NCI-H82 (cell line): ENCODE measurements at places on chromosomes 1 and 21.
A peak's percentile ranks its signal among the peaks of the same experiment; 100 is the strongest.

DNA sequence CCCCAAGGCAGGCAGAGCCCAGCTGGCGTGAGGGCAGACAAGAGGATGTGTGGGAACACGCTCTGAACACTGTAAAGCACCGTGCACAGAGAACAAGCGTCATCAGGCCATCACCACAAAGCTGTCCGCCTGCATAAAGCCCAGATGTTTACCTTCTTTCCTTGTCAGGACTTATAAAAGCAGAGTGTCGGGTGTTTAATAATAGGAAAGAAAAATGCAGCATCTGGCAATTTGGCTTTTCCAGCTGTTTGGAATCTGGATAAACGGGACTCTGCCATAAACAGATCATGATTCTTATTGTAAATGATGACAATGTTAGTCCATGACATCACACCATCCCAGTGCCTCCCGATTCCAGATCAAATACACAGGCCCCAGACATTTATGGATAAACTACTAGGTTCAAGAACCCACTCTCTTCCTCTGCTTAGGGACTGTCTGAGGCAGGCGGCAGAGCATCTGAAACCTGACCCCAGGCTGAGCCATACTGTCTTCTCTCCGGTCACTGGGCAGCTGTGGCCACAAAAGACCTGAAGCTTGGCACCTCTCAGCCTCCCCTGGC lies 4.2 kb downstream of the GLIS1 start:
- no peak for DNase-seq

- DNase-seq = no peak
Measured at GRCh38 chr21:38986806-38987632, 181.3 kb downstream of the ETS2 start.

DNA sequence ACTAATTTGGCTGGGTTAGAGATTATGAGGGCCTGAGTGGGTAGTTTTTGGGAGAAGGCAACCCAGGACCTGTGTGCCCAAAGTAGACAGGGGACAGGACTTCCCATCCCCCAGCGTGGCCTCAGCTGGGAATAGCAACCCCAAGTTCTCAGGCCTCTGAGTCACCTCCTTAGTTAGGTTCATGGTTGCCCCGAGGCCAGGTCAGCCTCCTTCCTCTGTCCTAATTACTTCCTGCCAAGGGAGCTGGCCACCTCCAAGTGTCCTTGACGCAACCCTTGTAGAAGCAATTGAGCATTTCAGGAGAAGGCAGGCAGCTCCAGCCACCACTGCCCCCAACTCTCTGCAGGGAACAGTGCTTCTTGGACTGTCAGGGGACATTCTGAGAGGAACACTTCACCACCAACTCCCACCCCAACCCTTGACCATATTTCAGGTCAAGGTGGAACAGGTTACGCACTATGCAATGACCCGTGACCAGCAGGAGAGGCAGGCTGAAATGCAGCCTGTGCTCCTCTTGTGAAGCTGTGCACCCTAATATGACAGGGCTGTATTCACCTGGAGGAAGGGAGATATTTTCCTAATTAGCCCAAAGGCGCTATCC lies 5.1 kb upstream of the NT5C1A start:
- no peak for DNase-seq

DNA sequence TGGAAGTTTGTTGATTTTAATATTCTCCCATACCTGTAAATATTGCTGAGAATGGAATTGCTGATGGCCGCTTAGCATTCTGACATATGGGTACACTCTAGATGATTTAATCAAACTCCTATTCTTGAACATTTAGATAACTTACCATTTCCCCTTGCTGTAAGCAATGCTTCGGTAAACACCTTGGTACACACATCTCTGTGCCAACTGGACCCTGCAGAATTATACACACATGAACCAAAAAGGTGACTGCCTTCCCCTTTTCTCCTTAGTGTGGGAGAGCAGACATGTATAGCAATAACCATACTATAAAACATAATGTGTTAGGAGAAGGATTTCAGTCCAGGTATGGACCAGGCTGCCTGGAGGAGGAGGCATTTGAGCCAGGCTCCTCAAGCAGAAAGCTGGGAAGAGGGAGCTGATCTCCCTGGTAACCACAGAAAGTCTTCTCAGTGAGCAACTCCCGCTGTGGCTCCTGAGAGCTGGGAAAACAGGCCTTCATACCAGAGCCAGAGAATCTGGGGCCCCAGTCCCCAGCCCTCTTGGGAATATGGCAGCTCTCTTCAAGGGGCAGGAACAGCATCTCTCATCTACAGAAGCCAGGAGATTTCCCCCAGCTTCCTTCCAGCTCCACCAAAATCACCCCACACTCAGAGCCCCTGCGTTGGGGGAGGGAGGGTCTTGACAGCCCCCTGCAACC lies 33.9 kb upstream of the CSF1 start:
- DNase-seq = no peak

DNA sequence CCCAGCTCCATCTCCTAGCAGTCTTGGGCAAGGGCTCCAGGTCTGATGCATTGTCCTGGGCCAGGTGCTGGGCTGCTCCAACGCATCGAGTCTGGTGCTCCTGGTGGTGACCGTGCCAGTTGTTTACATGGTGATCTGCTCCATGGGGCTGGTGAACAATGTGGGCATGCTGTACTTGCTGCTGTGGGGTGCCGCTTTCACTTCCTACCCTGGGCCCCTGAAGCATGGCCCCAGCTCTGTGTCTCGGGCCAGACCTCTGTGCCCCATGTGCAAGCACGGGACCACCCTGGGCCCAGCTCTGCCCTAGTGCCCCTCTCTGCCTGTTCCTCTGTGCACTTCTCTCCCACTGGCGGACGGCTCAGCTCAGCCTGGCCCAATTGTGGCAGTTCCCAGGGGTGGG lies 119.4 kb downstream of the MAST2 start:
- no peak for DNase-seq

DNA sequence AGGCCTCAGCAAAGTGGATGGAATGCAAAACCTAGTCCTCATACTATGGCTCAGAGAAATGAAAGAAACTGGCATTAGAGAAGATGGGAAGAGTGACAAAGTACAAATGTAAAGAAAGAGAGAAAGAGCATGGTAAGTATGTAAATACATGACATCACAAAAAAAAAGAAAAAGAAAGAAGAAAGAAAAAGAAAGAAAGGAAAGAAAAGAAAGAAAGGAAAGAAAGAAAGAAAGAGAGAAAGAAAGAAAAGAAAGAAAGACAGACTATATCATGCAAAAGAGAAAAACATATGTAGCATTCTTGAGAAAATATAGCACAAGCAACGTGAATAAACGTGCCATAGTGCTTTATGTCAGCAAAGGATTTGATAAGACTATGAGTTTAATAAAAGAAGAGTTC lies 76.1 kb upstream of the CACHD1 start:
- DNase-seq = no peak

- no peak for DNase-seq
Measured at GRCh38 chr1:245246433-245246832, 91.6 kb downstream of the KIF26B start.

GRCh38 chr1:183327434-183328290 lies 90.5 kb downstream of the NMNAT2 start:
- no peak for DNase-seq

GRCh38 chr1:23931491-23931880 lies 18.3 kb upstream of the CNR2 start:
- peak; percentile 40 for DNase-seq

GRCh38 chr1:174068000-174068399 lies 45.8 kb upstream of the RC3H1 start:
- DNase-seq = no peak

DNA sequence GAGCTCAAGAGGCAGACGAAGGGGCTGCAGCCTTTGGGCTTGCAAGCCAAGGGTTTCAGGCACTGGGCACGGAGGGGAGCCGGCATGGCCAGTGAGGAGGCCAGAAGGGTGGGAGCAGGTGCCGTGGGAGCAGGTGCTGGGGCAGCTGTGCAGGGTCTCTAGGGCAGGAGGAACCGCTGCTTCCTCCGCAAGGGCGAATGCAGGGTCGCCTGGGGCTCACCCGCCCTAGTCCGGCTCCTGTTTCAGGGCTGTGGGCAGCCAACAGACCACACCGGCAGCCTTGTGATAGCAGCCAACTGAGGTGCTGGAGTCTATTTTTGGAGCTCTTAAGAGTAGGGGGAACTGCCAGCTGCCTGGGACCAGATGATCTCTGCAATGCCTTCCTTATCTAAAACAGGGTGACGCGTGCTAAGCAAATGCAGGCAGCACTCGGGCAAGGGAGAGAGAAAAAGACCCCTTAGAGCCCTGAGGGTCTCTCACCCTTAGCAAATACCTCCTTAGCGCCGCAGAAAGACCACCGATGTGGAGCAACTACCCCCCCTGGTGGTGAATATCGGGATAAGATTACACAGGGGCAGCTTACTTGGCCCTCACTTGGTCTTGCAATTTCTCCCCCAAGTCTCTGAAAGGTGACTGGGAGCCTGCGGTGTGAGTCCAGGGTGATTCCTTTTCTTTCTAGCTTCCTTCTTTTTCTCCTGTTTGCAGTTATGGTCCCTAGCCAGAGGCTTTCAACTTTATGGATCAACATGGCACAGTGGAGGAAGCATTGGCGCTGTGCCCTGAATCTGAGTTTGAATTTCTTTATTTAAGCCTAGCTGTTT lies 20.7 kb upstream of the MAPKAPK2 start:
- peak; percentile 91 for DNase-seq

GRCh38 chr1:89966656-89967055 lies 28.3 kb upstream of the ZNF326 start:
- no peak for DNase-seq

- DNase-seq = no peak
Measured at GRCh38 chr1:33331444-33332356, 10.8 kb upstream of the A3GALT2 start.

DNA sequence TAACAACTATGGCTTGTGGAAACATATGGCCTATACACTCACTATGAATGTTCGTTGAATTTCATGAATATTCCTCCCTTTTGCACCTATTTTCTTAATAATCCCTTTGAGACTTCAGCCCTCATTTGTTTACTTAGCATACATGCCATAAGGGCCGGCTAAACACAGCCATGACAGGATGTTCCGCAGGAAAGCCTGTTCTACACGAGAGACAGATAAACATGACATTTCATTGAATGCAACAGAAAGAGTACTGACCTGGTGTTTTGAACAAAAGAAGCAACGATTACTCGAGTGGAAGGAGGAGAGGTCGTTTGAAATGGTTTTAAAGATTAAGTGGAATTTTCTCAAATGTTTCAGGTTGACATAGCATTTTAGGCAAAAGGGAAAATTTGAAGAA lies 459.5 kb upstream of the CXADR start:
- DNase-seq = peak; percentile 11

DNA sequence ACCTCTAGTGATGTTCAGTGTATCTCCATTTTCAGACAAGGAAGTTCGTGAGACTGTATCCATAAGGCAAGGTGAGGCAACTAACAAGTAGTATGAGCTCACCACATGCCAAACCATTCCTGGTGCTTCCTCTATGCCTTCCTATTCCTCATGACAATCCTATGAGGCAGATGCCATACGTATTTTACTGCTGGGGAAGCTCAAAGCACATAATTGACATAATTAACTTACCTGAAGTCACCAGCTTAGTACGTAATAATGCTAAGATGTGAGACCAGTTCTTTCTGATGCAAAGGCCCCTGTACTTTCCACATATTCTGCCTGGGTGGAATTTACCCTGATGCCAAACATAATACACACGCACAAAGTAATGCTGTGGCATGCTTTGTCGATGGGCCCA lies 83.6 kb upstream of the NFIA start:
- peak; percentile 97 for DNase-seq

- peak; percentile 28 for DNase-seq
Measured at GRCh38 chr1:81808760-81809159, 8.0 kb downstream of the ADGRL2 start.

- DNase-seq = peak; percentile 67
Measured at GRCh38 chr1:153032677-153033308, 1.8 kb downstream of the SPRR1B start.

GRCh38 chr1:4971666-4972065 lies 317.3 kb downstream of the AJAP1 start:
- DNase-seq = no peak

GRCh38 chr1:189939967-189940366 lies 537.7 kb downstream of the BRINP3 start:
- no peak for DNase-seq

- DNase-seq = no peak
Measured at GRCh38 chr1:246417152-246417812, 89.8 kb downstream of the SMYD3 start.

GRCh38 chr1:230277201-230278025 lies 148.7 kb downstream of the PGBD5 start:
- DNase-seq = no peak

DNA sequence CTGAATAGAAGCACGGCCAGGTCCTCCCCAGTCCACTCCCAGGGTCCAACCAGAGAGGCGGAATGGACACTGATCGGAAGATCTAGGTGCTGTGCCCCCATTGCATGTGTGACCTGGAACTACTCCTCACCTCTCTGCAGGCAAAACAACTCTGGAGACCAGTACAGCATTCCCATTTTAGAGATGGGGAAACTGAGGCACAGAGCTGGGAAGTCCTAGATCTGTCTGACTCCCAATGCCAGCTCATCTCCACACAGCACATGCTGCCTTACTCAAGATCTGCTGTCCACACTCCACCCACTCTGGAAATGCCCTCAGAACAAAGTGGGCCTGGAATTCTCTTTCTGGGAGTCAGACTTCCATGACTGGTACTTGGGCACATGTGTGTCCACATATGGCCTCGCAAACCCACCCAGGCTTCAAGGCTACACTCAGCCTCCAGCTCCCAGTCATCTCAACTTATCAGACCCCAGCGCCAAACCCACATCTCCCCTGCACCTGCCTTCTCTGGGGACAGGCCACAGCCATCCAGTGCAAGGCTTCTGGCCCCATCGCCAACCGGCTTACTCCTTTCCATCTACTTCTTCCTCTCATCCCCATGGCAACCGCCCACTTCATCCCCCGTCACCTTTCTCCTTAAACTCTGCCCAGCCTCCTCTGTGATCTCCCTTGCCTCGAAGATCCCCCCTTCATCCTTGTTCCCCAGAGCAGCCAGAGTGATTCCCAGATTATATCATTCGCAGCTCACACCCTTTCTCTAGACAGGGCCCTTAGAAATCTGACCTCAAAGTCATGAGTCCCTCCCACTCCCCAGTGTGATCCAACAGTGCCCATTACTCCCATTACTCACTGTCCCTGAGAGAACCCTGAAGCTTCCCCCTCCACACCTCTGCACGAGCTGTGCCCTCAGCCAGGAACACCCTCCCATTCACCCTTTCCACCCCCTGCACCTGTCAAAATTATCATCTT lies 2.7 kb downstream of the COL8A2 start:
- no peak for DNase-seq

- no peak for DNase-seq
Measured at GRCh38 chr1:51491166-51491981, 27.7 kb downstream of the EPS15 start.

- DNase-seq = no peak
Measured at GRCh38 chr1:228515200-228515834, 28.1 kb downstream of the RNF187 start.

GRCh38 chr1:204826970-204827369 lies 43.7 kb upstream of the NFASC start:
- peak; percentile 90 for DNase-seq

DNA sequence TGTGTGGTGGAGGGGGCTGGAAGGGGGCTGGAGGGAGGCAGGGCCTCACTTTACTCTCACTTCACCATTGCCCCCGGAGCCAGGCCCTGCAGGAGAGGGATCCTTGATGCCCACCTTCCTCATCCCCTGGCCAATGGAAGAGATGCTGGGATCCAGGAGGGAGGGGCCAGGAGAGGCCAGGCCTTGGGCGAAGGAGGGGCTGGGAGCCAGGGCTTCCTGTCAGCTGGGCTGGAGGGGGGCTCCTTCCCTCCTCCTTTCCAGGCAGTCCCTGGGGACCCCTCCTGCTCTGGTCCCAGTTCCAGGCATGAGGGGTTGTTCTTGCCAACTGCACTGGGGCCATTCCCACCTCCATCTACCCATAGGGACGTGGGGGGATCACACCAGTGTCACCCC lies 5.7 kb downstream of the AHDC1 start:
- peak; percentile 96 for DNase-seq

GRCh38 chr1:211487082-211487481 lies 4.9 kb downstream of the RD3 start:
- peak; percentile 97 for DNase-seq
